ENCODE measurements at places on chromosomes 2 and 18.

GRCh38 chr18:59265974-59266369 is 7.3 kb downstream of the RAX start:
- DNase-seq: no peak

DNA sequence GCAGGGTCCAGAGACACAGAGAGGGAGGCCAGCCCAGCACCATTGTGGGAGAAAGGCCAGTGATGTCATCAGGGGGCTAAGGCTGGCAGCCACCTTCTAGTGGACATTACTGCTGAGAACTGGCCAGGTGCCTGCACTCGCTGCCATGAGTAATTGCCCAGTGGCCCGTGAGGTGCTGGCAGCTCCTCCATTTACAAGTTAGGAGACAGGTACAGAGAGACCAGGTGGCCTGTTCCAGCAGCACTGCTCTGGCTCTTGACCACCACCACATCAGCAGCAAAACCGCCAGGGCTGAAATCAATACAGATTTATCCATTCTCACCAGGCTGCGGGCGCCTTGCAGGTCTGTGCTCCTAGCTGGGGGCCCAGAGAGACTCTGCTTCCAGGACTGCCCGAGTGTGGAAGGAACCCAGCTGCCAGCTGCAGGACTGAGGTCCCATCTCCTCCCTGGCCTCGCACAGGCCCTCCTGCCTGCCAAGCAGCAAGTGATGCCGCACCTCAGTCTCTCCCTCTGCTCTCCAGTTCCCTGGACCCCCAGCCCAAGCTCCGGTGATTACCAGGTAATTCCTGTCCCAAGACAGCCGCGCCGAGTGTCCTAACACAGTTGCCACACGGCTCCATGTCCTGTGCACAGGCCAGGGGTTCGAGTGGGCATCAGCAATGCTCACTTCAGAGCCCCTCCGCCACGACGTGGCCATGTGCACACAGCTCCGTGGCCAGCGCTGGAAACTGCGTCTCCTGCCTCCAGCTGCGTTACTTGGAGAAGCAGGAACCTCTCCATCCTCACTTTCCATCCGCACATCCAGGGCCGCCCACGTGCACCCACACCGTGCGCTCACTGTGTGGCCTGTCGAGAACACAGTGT is 101.0 kb upstream of the CTDP1 start:
- DNase-seq: no peak

DNA sequence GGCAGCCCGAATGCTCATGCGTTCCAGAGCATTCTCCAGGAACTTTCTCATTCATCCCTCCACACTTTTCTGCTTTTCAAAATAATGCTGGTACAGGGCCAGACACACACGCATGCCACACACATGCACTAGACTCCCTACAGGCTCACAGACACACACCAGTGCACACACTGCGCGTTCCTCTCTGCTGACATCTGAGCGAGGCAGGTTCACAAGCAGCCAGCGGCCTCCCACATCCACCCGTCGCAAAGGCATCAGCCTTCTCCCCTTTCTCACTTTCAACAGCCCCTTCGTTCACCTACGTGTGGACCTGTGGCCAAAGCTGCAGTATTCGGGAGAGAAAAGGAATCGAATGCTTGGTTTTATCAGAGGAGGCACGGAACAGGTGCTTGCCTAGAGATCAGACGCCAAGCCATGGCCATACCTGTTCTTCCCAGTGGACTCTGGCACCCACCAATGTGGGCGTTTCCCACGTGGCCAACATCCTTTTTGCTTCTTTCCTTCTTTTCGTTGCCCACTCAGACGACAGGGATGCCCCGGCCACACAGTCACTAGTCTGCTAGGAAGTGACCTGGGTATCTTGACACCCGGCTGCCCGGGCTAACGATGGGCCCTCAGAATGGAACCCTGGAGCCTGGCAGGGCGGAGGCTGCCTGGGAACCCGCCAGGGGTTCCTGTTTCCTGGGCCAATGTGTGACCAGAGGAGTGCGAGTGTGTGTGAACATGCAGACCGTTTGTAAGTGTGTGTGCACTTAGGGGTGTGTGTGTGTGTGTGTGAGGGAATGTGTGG is 85.8 kb upstream of the ID2 start:
- no peak for DNase-seq

DNA sequence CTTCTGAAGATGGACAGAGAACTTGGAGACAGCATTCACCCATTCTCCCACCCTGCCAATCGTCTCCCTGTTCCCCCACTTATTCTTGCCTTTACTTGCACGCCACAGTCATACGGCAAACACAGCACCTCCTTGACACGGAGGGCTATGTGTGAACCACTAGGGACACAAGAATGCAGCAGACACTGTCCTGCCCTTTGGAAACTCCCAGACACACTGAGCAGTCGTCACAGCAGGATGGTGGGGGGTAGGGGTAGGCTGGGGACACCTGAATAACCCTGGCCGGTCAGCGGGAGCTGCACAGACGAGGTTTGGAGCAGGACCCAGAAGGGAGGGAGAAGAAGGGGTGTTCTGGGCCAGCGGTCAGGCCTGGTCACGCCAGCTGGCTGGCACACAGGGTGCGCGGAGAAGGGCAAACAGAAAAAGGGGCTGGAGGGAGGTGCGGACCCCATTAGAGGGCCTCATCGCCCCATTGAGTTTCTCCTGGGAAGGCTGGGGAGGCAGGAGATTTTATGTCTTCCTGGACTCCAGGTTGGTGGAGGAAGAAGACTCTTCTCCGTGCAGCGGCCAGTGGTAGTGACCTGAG is 40.0 kb upstream of the FOSL2 start:
- DNase-seq: no peak

GRCh38 chr18:28584731-28585130 is 407.8 kb upstream of the CDH2 start:
- DNase-seq: no peak

GRCh38 chr2:24076849-24077534 is 866 bp upstream of the SF3B6 start:
- DNase-seq: no peak

DNA sequence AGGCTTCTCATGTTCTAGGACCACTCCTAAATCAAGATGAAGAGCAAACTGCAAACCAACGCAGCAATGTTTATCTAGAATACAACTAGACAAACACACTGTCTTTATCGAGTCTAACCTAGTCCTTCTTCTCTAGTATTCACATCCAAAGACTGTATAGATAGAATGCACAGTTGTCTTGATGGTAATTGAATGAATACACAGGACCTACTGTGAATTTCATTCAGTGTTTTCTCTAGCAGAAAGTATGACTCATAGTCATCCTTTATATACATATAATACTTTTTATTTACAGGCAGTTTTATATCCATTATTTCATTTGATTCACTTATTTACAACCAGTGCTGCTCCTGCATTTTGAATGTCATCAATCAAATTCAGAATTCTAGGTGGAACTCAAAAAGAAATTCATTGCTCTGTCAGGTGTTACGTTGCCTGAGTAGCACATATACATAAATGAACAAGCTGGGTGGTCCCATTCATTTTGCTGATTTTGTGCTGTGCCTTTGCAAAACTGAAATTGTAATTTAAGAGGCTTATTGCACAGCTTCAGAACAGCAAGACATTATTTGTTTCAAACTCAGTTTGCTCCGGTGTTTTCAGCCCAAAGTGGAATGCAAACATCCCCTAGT is 374.8 kb downstream of the EPHA4 start:
- no peak for DNase-seq

DNA sequence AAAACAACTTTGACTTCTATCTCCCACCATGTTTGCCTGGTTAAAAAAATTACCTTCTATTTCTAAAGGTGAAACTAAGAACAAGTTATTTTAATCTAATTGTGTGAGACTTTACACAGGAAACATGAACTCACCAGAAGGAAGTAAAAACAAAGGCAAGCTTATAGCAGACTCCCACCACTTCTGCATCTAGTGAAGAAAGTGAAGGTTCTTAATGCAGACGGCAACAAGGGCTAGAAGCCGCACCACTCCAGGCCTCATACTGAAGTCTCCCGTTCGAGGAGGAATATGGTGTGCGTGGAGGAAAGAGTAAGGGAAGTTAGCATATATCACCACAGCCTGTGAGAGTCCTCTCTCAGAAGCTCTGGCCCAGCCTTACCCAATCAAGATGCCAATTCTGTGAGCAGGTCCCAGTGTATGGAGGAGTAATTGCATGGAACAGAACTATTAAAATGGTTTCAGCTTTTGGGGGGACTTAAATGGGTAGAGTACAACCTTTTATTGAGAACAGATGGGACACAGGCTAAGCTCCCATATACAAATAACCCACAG is 958.7 kb downstream of the BCL11A start:
- DNase-seq: no peak

GRCh38 chr2:144027593-144027992 is 492.3 kb downstream of the ZEB2 start:
- DNase-seq: no peak

GRCh38 chr2:186862869-186863709 is 14.1 kb upstream of the ZSWIM2 start:
- no peak for DNase-seq

DNA sequence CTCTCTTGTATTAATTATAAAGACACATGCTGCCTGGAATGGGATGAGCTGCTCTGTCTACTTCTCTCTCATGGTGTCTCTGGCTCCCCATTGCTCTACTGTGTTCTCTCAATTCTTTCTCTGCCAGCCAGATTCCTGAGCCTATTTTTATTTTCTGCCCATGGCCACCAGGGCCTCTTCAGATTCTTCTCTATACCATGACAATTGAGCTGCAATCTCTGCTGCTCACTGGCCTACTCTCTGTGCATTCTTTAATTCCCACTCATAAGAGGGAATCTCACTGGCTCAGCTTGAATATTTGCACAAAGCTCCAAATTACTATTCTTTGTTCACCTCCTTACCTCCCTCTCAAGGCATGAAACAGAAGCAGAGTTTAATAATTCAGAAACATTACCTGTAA is 161.4 kb upstream of the GULP1 start:
- no peak for DNase-seq

DNA sequence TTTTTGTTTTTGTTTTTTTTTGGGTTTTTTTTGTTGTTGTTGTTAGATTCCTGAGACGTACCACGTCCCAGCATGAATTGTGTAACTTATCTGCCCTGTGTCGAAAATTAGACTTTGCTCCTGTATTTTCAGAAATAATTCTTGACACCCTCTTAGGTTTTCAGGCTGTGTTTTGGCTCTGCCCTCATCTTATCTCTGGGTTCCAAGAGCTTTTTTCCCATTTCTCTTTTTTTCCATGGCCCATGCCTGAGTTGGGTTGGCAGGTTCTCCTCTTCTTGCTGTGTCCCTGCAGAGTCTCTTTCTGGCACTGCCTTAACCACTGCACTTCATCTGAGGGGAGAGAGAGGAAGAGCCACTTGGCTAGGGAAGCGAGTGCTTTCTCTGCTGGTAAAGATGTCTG is 42.4 kb downstream of the CTIF start:
- DNase-seq: no peak

GRCh38 chr2:178924817-178925216 is 117.6 kb upstream of the TTN start:
- no peak for DNase-seq

GRCh38 chr2:85534099-85534498 is 4.9 kb upstream of the MAT2A start:
- no peak for DNase-seq

- no peak for DNase-seq
Measured at GRCh38 chr2:239852272-239852671, 172.9 kb downstream of the NDUFA10 start.

DNA sequence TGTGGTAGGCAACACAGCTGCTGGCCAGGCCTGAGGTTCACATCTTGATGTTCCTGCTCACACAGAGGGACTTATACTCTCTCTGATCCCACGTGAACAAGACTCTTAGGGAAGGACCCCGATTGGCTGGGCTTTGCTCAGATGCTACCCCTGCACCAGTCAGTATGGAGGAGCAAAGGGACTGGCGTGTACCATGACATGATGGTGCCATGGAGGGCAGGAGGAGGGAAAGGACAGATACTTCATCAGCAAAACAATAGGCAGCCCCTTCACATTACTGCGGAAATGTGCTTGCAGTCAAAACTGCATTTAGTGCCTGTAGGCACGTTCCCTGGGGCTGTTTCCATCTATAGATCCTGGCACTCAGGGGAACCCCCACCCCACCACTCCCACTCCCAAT is 42.7 kb downstream of the ZFP36L2 start:
- no peak for DNase-seq

GRCh38 chr18:36850527-36851201 is 21.7 kb downstream of the KIAA1328 start:
- no peak for DNase-seq

DNA sequence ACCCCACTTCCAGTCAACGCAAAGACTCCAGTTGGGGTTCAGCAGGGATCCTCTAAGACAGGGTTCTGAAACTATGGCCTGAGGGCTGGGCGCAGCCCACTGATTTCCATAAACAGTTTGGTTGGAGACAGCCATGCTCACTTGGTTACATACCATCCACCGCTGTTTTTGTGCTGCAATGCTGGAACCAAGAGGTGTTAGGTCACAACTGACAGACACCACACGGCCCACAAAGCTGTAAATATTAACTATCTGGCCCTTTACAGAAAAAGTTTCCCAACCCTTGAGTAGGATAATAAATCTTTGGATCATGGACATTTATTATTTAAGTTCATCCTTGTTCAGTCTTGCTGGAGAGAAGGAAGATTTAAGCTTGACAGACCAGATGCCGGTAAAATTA is 8.4 kb upstream of the CD226 start:
- DNase-seq: no peak

GRCh38 chr2:7748717-7749415 is 831.7 kb downstream of the RNF144A start:
- peak; percentile 38 for DNase-seq

- DNase-seq: peak; percentile 13
Measured at GRCh38 chr18:34976899-34977837, 64.0 kb upstream of the MAPRE2 start.

DNA sequence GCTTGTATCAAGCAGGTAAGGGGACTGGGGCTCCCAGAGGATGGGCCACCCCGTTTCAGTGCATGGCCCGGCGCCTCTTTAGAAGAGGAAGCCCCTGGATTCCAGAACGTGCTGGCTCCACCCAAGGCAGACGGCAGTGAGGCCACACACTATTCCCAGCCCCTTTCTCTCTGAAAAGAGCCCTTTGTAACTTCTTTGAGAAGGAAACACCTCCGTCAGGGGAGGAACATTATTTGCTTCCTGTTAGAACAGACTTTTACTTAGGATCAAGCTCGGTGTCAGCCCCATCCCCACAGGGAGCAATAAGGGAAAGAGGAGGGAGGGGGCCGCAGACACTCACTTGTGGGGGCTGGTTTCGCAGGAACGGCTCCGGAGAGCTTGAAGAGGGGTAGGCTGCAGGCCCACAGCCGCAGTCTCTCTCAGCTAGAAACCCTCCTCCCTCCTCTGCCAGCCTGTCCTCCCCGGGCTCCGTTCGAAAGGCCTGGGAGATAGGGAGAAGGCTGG is 49.6 kb upstream of the RMDN2 start:
- no peak for DNase-seq

GRCh38 chr2:128533101-128533500 is 214.4 kb upstream of the HS6ST1 start:
- DNase-seq: no peak

- DNase-seq: no peak
Measured at GRCh38 chr2:196233805-196234475, 62.6 kb upstream of the STK17B start.

GRCh38 chr2:228493852-228494251 is 312.4 kb upstream of the SPHKAP start:
- no peak for DNase-seq

GRCh38 chr2:171678619-171679018 is 8.7 kb upstream of the DYNC1I2 start:
- no peak for DNase-seq

- no peak for DNase-seq
Measured at GRCh38 chr2:172109256-172109987, 6.7 kb upstream of the DLX2 start.
